ENCODE measurements at places on chromosomes 4 and X.

DNA sequence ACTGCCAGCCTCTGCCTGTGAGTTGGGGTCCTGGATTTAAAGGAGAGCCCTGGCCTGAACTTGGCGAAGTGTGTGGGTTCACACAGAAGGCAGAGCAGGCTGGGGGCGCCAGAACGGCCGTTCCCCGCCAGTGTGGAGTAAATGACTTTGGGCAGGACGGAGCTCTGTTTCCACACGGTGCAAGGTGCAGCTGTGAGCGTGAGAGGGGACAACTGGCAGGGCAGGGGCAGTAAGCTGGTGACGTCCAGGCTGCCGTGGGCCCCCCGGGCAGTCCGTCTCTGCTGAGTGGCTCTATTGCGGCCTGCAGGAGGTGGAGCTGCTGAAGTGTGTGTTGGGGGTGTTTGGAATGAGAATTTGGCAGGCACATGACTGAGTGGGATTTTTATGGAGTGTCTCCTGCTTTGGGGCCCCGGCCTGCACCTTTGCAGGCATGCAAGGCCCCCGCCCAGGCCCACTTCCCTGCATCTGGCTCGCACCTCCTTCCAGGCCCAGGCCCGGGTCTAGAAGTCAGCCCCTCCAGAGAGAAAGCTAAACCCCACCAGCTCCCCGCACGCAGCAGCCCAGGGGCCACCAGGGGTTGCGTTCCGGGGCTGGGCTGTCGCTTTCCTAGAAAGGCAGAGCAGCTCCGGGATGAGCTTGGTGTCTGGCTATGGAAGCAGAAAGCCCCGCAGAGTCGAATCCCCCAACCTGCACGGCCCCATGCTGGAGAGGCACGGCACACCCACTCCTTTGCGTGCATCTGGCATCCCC is 62.2 kb upstream of the GRPEL1 start:
- no peak for DNase-seq

DNA sequence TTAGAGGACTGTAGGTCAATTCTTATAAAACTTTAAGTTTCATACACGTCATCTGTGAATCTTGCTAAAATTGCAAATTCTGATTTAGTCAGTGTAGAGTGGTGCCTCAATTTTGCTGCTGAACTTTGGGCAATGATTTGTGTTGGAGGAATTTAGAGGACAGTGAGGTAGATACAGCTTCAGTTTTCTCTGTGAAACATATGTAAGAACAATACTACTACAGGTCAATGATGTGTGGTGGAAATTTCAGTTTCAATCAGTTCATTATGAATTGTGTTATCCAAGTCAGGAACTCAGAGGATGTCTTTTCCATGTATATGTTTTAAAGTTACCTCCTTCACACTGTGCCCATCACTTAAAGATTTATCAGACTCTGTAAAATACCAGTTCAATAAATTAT is 1597.8 kb upstream of the PCDH10 start:
- no peak for DNase-seq

GRCh38 chrX:137549851-137550664 is 15.9 kb upstream of the ZIC3 start:
- no peak for DNase-seq

DNA sequence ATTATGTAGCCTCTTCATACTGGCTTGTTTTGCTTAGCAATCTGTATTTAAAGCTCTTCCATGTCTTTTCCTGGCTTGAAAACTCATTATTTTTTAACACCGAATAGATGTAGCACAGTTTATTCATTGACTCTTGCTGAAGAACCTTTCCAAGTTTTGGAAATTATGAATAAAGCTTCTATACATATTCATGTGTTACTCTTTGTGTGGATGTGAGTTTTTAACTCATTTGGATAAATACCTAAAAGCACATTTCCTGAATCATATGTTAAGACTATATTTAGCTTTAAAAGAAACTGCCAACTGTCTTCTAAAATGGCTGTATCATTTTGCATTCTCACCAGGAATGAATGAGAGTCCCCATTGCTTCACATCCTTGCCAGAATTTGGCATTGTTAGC is 2061.7 kb upstream of the AGA start:
- no peak for DNase-seq

- DNase-seq, result no peak
Measured at GRCh38 chrX:24577091-24577490, 70.1 kb downstream of the PCYT1B start.

- DNase-seq, result no peak
Measured at GRCh38 chr4:102843273-102843672, 15.9 kb upstream of the UBE2D3 start.

- no peak for DNase-seq
Measured at GRCh38 chrX:71930298-71930697, 19.7 kb downstream of the NHSL2 start.

DNA sequence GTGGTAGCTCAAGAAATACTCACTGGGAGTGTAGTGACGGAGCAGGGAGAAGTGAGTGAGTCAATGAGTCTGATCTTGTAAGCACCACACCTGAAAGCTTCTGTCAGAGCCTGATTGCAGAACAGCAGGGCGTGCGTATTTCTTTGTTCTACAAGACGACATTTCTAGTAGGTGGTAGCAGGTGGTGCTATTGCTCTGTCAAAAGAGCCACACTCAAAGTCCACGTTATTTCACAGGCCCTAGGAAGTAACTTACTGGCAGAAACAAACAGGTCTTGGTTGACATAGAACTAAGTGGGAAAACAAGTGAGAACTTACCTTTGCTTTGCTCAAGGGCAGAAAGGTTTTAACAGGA is 46.4 kb upstream of the SPRY1 start:
- no peak for DNase-seq

DNA sequence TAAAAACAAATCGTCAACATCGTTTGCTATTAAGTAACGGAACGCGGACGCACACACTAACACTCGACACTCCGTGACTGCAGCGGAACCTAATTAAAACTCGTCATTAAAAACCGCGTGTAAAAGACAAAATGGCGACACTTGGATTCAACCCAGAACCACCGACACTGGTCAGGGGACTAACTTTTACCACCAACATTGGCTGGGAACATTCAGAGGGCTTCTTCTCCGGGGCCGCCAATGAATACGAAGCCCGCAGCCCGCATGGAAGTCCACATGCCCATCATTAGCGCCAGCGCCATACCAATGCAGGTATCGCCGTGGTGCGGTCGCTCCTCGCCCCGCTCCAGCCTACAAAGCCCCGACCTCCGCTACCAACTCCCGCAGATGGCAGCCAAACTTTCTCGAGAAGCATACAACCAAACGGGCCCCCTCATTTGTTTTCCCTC is 498 bp downstream of the RBMX start:
- peak; percentile 71 for DNase-seq

- no peak for DNase-seq
Measured at GRCh38 chr4:140256941-140257340, 103.0 kb upstream of the MAML3 start.

DNA sequence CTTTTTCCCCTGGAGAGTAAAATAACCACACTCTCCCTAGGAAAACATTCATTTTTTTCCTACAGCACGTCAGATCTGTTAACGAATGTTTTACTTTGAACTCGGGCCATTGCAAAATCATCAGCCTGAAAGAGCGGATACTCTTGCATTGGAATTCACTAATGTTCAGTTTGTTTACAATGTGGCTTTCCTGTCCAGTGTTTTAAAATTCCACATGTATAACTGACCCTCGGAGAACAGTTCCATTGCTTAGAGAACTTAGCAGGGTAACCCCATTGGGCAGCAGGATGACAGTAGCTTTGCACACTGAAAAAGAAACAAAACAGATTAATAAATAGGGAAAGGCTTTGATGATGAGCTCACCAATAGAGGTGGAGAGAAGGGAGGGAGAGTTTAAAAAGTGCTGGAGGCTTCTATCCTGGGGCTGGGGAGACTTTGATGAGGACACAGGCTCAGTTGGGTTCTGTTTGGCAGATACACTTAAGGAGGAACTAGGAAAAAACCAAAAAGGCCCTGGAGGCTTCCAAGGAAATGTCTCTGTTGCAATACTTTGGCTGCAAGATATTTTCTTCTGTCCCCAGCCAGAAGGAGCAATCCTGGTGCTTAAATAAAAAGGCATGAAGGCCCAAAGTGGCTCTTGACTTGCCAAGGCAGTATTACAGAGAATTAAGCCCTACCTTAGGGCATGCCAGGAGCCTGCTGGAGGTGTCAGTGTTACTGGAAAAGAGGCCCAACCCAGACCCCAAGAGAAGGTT is 143.1 kb downstream of the ARSF start:
- no peak for DNase-seq

DNA sequence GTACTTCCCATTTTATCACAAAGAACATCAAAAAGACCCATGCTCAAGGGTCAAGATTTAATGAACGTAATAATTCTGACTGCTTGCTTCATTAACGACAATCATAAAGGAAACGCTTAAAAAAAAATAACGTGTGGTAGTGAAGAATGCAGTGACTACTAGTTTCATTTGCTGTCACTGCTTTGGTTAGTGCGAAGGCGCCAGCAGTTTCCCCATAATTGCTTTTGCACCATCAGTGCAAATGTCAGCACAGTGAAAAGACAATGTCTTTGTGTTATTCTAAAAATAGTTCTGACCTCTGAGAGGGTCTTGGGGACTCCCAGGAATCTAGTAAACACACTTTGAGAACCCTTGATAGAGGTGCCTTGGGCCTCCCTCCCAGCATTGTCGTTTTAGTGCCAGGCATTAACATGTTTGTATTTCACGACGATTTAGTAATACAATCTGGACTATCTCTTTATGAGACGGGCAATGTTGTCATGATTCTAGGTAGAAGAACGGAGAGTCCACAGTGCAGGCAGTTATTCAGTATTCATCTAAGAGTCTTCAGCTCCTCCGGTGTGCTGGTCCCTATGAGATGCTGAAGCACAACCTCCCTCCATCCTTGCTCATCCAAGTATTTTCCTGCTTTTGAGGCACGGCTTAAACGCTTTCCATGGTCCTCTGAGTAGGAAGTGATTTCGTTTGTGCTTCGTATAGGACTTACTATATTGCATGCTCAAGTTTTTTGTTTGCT is 71.0 kb downstream of the AFF1 start:
- peak; percentile 58 for DNase-seq

- DNase-seq, result no peak
Measured at GRCh38 chrX:18575744-18576143, 96.2 kb downstream of the RS1 start.
